ENCODE measurements at places on chromosomes 1 and 21. TPM values are rescaled to one million over a fixed set of nuclear protein-coding genes. Genes with fewer than 3 reads are reported as not detected.

Gene TMEM82
- total RNA-seq: not detected

Gene MRAP
- total RNA-seq: not detected

Gene CLCA2
- 0.07 TPM for total RNA-seq

Gene RGS18
- total RNA-seq: 1.1 TPM

Gene SPRR2E
- not detected for total RNA-seq

Gene TAL1
- total RNA-seq: 2.7 TPM
